ENCODE measurements at places on chromosomes 4 and X.
A peak's percentile ranks its signal among the peaks of the same experiment; 100 is the strongest.

- no peak for DNase-seq
Measured at GRCh38 chr4:102604222-102604940, 103.2 kb downstream of the NFKB1 start.

GRCh38 chr4:5609306-5610007, 98.9 kb downstream of the EVC2 start:
- no peak for DNase-seq

- no peak for DNase-seq
Measured at GRCh38 chrX:124087000-124087746, 125.7 kb downstream of the STAG2 start.

DNA sequence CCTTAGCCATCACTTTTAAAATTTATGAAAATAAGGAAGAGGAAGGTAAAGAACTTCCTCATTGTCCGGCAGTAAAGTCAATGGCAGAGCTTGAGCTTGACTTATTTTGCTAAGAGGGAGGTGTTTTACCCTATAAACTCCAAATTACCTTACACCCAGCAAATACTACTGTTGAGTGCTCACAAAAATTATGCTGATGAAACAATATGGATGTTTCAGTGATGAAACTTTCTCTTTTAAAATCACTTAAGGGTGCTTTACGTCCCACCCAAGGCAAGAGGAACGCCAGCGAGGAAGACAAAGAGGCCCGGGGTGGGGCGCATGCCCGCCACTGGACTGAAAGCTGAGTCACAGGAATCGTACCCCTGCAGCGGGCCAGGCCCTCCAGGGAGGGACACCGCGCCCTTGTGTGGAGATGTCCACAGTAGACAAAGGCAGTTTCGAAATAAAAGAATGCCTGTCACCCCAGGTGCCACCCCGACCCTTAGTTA, 560 bp upstream of the TMSB4X start:
- DNase-seq: peak; percentile 79

DNA sequence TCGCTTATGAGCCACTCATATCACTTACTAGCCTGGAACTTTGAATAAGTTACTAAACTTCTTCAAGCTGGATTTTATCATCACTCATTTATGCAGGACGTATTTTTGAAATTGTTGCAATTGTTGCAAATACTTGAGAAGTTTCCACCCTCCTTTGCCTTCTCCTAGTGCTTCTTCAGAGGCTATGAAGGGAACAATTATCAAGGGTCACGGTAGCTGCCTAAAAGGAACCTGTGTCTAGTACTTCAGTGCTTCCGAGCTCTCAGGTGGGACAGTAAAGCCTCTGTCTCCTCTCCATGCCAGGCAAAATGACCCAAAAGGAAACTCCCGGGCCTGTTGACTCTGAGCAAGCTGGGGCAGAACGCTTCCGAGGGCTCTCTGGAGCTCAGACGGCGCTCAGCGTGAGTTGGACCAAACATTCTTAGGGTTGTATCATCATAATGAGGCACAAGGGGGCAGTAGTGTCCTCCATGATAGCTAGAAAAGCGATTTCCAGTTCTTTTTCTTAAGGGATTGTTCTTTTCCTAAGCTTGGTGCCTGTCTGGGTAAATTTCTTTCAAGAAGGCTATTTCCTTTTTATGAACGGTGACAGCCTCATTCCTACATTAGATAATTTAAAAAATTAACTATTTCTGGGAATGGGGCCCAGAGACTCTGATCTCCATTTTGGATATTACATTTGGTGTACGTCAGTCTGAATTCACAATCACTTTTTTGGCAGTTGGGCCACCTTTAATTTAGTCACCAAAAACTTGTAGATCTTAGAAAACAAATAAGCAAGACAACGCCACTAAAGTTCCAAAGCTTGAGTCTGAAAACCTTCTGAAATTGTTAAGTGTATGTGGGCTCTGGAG, 73.1 kb downstream of the PACRGL start:
- DNase-seq: no peak

DNA sequence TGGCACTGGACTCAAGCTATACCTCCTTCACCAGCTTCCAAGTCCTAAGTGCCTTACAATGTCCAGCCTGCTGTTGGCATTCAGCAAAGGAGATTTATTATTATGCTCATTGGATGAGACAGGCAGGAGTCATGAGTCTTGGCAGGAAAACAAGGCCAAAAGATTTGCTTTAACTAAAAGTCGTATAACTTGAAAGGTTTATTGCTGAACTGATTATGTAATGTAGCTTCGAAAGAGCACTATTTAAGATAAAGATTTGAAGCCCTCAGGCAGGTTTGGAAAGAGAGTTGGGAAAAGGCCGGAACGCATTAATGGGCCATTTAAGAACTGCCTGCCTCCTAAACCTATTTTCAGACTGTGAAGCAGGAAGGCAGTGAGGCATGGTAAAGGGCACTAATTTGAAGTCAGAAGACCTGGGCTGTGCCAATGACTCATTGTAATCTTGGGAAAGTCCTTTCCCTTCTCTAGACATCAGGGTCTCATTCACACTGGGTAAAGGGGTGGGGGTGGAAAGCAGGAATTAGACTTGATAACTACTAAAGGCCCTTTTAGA, 280.5 kb upstream of the EDA2R start:
- no peak for DNase-seq

DNA sequence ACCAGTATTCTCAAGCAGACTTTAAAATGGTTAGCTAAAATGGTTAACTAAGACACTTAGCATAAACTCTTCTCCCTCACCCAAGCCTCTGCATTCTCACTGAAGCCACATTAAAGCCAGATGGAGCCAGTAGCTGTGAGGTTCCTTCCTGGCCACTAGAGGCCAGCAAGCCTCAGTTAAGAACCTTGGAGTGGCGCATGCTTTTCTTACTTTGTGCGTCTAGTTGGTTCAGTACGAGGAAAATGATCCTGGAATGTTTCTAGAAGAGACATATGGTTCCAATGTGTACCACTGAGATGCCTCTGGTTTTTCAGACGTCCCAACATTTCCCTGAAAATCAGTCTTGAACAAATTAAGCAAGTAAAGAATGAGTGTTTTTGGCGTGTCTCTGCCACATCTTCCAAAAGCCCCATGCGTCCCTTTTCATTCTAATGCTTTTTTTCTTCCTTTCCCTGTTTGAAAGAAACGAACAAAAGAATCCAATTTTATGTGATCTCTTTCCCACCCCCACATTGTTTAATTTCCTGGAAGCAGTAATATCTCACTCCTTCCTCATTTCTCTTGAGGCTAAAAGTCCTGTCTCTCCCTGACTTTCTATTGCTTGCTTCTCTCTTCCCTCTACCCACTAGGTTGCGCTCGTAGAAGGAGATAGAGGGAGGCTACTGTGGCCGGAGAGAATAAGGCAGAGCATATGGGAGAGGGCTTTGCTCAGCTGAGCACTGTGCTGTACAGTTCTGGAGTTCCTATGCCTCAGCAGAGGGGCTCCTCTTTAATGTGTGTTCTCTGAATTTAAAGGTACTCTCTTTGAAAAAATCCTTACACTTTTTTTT, 82.9 kb upstream of the TAB3 start:
- DNase-seq: peak; percentile 28

GRCh38 chr4:123856689-123857545, 460.3 kb downstream of the SPRY1 start:
- DNase-seq: no peak

GRCh38 chr4:121555315-121556107, 141.3 kb downstream of the ANXA5 start:
- no peak for DNase-seq

DNA sequence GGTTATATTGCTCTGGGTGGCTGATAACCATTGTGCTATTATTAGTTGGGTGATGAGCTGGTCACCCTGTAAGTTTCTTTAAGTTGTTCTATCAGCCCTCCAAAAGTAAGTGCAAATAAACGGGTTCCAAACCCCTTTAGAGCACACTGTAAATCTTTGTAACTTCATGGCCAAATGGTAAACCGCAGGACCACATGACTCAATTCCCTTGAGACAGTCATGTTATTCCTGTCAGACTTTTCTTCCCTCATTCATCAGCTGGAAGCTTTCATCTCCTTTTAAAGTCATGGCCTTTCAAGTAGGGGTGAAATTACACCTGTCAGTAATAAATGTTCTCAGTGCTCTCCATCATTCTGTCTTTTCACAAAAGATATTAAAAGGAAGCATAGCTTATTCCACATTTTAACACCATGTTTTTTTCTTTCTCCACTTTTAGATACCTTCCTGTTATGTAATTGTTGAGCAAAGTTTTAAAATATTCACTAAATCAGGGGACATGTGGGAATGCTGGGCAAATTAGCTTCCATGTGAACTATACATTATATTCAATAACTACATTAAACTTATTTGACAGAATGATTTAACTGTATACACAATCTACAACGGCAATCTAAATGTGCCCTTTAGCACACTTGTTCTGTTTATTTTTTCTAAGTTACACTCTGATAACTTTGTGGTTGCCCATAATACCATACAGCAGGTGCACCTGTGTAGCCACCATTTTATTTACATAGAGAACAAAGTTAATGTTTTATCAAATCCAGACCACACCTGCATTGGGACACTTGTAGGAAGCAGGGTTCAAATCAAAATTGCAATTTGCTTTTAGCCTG, 275.5 kb downstream of the CFAP299 start:
- no peak for DNase-seq

DNA sequence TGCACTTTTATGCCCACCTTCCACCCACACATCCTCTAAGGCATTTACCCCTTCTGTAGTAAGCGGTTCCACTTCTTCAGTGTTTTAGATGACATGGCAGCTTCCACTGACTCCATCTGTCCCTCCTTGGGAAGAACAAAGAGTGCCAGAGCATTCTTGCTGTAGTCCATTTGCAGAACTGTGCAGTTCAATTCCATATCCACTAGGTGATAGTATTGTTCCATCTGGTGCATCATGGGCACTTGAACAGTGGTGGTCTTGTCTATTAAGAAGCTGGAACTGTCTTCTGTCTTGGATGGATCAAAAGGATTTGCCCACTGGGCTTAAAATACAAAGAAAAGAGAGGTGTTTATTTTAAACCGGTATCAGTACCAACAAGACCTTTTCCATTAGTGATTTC, 3.5 kb downstream of the SERPINA7 start:
- DNase-seq: no peak

DNA sequence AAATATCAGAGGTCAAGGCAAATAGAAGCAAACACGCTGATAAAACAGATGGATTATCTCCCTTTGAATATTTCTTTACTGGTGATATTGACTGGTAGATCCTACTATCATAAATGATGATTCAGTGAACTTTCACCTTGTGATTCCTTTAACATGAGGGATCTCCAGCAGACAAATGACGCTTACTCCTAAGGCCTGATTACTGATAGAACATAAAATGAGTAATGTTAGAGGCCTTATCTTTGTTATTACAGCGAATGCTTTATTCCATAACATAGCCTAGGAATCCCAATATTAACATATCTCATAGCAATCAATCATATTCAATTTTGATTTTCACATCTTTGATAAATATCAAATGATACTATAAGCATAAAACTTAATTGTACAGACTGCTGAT, 152.3 kb downstream of the SLC10A7 start:
- no peak for DNase-seq

GRCh38 chrX:107851215-107851614, 25.5 kb downstream of the MID2 start:
- DNase-seq: no peak

DNA sequence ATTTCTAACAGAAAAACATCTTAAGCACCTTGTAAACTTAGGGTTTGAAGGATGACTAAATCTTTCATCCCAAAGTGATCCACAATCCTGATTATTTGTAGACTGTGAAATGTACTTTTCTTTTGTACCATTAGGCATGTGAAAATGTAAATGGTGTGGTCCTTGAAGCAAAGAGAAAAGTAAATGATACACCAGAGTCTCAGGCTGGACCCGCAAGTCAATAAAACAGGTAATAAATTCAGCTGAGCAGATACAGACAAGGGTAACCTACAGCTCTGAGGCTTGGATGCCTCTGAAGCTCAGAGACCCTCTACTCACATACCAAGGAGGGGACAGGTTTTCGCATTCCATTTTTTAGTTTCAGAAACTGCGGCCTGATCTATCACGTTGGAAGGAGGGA, 2.8 kb upstream of the LAP3 start:
- DNase-seq: no peak

DNA sequence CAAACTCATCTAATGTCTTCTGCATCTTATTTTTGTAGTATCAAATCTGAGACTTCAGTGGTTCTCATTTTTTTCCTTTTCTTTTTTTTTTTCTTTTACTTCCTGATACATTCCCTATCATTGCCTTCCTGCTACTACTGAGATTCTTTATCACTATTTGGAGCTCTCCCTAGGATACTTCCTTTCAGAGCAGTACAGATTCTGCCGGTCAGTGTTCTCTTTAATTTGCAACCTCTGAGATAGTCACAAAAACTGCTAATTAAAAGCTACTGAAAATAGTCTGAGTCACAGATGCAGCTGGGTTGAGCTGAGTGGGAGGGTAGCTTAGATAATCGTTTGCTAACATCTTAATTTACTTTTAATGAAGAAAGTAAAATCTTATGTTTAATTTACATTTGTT, 1279.7 kb downstream of the ARAP2 start:
- DNase-seq: no peak

DNA sequence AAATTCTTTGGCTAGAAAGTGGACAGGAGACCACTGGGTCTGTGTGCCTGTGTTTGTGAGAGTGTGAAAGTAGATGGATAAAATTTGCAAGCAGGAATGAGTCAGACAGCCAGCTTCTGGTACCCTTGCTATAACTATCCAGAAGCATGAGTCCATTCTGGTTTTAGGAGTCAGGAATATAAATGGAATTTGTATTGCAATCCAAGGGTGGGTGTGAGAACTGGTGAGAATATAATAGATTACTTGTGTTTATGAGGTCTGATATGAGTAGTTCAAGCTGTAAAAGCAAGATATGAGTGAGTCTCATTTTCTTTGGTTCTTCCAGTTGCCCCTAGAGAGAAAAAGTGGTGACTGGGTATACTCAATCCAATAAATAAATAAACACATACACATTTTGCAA, 212.7 kb upstream of the TAPT1 start:
- no peak for DNase-seq

- no peak for DNase-seq
Measured at GRCh38 chr4:6641164-6641970, 882 bp downstream of the MRFAP1 start.

DNA sequence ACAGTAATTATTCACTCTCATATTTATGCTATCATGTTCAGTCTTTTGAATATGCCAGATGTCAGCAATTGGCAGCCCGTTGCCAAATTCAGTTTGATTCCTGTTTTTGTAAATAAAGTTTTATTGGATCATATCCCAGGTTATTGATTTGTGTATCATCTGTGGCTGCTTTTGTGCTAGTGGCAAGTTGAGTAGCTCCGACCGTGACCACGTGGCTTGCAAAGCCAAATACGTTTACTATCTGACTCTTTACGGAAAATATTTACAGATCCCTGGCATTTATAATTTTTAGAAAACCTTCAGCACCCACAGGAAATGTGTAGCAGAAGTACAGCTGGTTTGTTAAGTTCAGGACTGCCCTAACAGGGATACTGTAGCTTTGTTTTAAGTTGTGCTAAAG, 67.4 kb downstream of the VCX2 start:
- DNase-seq: no peak

- DNase-seq: no peak
Measured at GRCh38 chr4:7753931-7754465, 185.7 kb downstream of the AFAP1 start.

All from upper lobe of left lung (tissue), 6 donors.